Stimulated activated effector memory CD8-positive, alpha-beta T cell treated with anti-CD3 and anti-CD28 coated beads, Interleukin-12 subunit alpha, Interleukin-12 subunit beta, amount 100 ng/mL, for 72 hours (primary cell): ENCODE measurements at places on chromosomes 3 and 15.

GRCh38 chr3:51390246-51391074 is 625 bp upstream of the RBM15B start:
- no peak for DNase-seq

DNA sequence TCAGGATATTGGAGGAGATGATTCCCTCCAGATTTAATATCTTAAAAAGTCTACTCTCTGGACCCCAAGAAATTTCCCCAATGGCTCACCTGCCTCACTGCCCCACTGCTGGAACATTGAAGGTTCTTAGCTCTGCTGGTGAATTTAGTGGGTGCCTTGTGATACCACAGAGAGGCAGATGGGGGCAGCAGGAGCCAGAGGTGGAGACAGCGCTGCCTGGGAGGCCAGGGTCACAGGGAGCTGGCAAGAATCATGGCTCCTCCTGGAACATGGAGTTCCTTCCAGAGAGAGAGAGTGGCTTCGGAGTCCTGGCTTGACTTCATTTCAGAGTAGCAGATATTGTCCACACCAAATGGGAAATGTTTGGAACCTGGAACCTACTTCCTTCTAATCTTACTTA is 263.5 kb upstream of the CFAP20DC start:
- peak; percentile 16 for DNase-seq

- DNase-seq = peak; percentile 77
Observed at GRCh38 chr3:119294696-119295671, 801 bp downstream of the ARHGAP31 start.

- DNase-seq = no peak
Observed at GRCh38 chr15:65254356-65254755, 32.3 kb downstream of the PARP16 start.

GRCh38 chr15:87578776-87579175 is 677.8 kb downstream of the NTRK3 start:
- no peak for DNase-seq

DNA sequence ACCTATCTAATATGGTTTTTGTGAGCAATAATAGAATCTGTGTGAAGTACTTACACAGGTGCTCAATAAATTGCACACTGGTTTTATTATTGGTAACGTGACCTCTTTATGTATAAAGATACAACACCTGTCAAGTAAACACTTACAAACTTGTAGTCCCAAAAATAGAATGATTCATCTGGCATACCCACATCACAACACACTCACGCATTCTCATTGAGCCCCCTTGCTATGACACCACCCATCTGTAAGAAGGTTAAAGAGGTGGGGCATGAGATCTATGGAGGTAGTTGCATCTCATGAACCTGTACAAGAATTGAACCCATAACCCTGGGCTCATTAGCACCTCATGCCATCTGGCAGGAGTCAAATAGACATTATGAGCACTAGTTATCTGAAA is 134.9 kb upstream of the THBS1 start:
- DNase-seq = no peak

- no peak for DNase-seq
Observed at GRCh38 chr15:92878593-92879053, 21.5 kb upstream of the CHD2 start.

DNA sequence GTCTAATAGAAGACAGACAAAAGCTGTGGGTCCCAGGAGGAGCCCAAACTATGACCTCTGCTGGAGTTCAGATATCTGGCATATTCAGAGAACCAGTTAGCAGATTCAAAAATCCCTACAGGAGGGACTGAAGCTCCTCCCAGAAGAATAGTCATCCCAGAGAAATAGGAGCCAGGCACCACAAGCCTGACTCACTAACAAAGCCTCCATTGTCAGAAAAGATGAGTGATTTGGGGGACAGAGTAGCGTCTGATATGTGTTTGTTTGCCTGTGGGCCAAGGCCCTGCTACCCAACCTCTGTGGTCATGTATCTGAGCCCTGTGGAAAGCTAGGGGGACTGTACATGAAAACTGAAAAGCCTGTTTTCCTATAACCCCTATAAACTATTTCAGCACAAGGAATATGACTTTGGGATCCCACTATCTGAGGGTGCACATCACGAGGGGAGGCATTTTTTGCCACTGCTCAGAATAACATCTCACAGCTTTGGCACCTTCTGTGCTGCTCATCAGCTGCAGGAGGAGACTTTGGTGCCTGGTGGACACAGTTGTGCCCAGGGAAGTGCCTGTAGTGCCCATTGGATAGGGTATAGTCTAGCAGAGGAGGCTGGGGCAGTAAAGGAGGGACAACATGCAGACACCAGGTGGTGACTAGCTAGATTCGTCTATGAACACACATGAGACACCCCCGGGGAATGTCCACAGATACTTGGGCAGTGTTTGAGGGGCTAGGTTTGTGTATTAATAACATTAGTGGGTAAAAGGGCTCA is 9.7 kb upstream of the LARP6 start:
- no peak for DNase-seq

- no peak for DNase-seq
Observed at GRCh38 chr15:74199297-74199652, 3.3 kb downstream of the STRA6 start.

DNA sequence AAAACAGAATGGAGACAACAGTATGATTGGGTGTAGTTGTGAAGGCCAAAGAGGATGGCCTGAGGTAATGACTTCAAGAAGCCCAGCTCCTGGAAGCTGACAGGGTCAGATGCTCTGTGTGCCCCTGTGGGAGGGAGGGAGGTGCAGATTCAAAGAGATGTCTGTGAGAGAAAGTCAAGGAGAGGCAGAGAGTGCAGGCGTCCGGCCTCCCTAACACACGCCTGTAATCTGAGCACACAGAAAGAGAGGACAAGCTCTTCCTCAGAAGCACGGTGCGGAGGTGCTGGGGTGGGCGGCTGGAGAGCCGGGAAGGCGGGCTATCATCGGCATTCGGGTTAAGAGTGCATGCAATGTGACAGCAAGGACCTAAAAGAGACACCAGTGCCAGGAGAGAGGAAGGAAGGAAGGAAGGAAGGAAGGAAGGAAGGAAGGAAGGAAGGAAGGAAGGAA is 238.2 kb upstream of the HES1 start:
- DNase-seq = no peak

DNA sequence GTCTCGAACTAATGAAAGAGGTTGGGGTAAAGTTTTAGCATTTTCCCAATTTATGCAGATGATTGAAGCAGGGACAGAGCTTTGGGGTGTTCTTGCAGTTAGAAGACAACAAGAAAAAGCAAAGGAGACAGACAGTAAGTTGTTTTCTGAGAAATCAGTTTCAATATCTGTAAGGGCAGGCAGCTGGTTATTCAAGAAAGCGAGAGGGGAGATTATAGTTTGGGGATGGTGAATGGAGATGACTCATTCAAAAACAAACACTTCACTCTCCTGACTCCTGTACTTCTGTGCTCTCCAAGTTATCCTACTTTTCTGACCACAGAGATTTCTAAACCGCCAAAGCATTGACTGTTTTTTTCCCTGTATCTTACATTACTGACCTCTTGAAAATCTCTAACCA is 352.0 kb downstream of the GAP43 start:
- no peak for DNase-seq

DNA sequence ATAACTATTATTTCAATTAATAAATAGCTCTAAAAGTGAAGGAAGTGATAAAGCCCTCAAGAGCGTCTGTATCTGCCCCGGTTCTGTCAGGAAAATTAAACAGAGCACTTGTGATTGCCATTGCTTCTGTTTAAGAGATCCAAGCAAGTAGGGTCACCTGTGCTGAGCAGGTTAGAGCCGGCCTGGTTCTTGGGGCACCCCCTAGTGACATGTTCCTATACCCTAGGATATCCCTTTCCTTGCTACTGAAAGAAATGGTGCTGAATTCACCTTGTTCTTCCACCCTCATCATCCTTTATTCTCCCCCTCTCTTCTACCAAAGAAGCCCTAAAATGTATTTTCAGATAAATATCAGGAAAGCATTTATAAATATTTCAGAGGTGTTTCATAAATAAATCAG is 323.5 kb downstream of the RORA start:
- no peak for DNase-seq

GRCh38 chr3:114294940-114295480 is 1.2 kb downstream of the TIGIT start:
- no peak for DNase-seq

DNA sequence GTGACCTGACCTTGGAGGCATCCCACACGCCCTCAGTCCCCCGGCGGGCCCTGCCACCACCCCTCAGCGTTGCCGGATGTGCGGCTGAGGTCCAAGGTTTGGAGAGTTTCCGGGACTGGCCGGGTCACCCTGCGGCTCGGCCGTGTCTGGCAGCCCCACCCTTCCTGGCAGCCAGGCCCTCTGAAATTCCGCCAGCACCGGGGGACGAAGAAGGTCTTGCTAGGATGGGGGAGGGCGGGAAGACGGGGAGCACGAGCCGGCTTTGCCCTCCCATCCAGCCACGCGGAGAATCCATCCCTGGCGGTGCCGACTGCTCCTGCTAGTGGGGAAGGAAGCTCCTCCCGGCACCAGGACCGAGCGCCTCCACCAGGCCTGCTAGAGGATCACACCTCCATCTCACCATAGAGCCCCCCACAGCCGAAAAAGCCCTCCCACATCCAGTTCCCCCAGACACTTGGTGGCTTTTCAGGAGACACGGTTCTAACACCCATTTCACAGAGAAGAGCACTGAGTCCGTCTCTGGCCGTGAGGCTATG is 81.5 kb downstream of the CPN2 start:
- DNase-seq = no peak

DNA sequence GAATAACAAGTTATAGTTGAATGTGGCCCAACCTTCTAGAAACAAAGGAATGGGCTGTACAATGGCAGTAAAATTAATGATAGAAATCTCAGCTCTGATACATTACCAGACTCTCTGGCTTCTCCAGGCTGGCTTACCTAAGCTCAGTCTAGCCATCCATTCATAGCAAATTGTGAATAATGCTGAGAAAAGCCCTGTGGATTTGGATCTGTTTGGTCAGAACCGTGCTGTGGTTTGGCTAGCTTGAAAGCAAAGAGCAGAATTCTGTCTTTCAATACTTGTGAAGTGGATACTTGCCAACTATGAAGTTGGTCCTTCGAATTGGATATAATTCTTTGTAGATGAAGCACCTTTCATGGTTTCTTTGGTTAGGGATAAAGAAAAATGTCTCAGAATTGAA is 199.1 kb downstream of the EPHA3 start:
- no peak for DNase-seq

GRCh38 chr3:55476515-55476914 is 10.6 kb downstream of the WNT5A start:
- no peak for DNase-seq

GRCh38 chr3:87997966-87998365 is 60.8 kb downstream of the CGGBP1 start:
- DNase-seq = no peak

DNA sequence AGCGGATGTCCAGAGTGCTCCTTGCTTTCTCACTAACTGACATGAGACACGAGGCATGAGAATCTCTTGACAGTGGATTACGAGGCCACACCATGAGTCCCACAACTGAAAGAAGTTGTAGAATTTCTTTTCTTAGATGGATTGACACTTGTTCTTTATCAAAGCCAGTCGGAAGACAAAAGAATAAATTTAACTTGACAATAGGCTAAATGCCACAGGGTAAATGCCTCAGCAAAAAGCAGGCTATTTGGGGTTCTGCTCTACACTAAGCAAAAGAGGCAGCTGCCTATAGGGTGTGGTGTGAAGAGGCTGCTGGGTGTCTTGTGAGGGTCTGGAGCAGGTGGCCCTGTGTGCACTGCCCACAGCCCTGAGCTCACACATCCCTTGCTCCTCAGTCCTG is 135.1 kb upstream of the SEMA6D start:
- DNase-seq = no peak

DNA sequence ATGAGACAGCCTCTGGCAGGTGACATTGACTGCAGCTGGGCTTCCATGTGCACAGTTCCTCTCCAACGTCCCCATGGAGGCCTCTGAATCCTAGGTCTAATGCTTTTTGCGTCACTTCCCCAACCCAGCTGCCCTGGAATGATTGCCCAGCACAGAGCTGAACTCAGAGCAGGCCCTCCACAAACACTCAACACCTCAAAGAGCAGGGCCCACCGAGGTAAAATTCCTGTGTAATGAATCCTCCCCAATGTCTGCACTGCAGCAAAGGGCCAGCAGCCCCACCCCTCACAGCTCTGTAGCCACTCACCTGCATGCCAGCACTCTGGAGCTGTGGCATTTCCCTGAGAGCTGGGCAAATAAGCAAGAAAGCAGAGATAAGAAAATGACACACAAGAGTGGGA is 42.6 kb upstream of the DUSP7 start:
- no peak for DNase-seq

- no peak for DNase-seq
Observed at GRCh38 chr15:100764778-100765466, 114.7 kb upstream of the ALDH1A3 start.

DNA sequence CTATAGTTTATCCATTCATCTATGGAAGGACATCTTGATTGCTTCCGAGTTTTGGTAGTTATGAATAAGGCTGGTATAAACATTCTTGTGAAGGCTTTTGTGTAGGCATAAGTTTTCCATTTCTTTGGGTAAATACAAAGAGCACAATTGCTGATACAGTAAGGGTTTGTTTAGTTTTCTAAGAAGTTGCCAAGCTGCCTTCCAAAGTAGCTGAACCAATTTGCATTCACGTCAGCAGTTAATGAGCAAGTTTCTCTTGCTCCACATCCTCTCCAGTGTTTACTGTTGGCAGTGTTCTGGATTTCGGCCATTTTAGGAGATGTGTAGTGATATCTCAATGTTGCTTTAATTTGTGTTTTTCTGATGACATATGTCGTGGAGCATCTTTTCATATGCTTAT is 34.2 kb downstream of the GABRA5 start:
- no peak for DNase-seq

GRCh38 chr15:80556694-80557367 is 138.3 kb upstream of the ABHD17C start:
- DNase-seq = no peak

- DNase-seq = no peak
Observed at GRCh38 chr3:139585820-139586219, 46.3 kb upstream of the RBP1 start.

DNA sequence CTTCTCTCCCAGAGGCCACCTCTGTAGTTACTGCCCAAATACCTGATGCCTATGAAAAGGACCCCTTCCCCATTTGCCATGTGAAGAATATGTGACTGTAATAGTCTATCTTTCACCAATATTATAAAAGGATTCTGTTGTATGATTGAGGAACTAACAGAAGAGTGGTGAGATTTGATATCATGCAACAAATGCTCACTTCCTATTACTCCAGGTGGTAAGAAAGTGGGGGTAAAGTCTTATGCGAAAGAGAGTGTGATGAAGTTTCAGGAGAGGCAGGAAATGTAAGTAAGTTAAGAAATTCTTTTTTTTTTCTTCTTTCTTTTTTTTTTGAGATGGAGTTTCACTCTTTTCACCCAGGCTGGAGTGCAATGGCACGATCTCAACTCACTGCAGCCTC is 24.4 kb upstream of the RAP2B start:
- no peak for DNase-seq
